ENCODE measurements at places on chromosomes 6 and 20.

DNA sequence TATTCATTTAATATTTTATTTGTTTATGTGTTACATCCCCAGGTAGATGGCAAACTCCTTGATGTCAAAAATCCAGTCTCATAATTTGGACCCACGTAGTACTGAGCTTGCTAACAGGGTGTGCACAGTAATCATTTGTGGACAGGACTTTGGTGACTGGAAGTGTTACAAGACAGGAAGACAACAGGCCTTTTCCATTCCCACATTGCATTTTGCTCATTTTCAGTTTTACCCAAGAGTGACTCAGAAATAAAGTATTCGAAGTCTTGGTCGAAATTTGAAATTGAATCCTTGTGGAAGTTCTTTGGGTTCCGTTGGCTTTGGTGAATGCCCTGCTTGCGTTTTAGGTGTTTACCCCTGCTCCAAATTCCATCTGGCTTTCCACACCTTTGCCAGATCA is 63.0 kb upstream of the THBS2 start:
- no peak for DNase-seq

DNA sequence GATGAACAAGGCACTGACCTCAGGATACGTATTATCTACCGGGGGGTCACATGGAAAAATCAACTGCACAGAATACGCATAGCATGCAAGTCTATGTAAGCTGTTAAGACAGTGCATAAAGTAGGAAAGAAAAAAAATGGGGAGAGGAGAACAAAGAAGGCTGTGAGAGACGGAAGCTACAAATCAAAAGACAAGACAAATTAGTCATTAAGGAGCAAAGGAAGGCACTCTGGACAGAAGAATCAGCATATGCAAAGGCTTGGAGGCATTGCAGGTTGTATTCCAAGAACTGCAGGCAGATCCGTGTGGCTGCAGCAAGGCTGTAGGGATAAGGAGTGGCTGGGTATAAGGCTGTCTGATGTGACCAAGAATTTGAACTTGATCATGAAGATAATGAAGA is 89.0 kb downstream of the NRSN1 start:
- no peak for DNase-seq

GRCh38 chr20:47209982-47210381 is 146.5 kb downstream of the ZMYND8 start:
- DNase-seq = no peak

DNA sequence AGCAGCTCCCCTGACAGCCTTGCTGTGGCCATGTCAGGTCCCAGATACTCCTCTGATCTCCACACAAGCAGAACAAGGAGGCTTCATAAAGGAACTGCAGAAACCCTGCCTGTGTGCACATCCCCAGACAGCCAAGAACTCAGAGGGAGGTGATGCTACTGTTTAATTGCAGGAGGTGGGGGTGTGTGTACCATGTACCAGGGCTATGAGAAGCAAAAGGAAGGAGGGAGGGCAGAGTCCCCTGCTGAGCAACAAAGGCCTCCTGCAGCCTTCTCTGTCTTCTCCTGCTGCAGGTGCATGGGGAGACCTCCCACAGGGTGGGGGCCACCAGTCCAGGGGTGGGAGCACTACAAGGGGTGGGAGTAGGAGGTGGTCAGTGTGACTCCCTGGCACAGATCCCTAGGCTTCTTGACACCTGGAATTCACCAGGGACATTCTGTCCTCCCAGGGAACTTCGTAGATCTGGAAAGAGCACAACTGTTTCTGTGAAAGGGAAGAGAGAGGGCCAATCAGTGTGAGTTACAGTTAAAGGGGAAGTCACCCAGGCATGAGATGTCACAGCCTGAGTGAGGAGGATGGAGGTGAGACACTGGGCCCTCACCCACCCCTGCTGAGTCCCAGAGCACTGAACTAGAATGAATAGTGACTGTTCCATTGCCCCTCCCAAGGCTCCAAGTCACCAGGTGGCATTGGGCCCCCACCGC is 2.8 kb downstream of the CST2 start:
- DNase-seq = no peak

DNA sequence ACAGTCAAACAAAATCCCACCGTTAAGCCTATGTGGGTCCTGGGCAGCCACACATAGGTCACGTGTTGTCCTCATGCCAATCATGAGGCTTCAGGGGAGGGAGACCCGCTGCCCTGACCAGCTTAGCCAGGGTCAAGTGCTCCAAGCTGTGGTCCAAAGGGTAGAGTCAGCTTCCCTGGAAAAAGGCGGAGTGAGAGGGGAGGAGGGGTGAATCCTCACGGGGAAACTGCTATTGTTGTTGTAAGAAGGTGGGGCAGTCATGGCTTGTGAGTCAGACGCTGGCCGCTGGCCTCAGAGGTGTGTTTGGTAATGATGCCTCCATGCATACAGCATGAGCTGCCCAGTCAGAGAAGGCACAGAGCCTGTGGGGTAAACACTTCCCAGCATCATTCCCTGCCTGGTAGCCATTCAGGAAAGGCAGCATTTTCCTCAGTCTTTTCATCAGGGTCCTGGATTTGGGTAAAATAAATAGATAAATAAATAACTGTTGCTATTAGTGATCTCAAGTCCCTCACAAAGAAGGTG is 8.7 kb downstream of the CST3 start:
- no peak for DNase-seq

GRCh38 chr6:70667711-70668498 is at the start of gene SMAP1:
SMAP1 (plus strand) TSS chr6:70667883; CDS start chr6:70668024, 141 bp downstream.
- peak; percentile 85 for DNase-seq

DNA sequence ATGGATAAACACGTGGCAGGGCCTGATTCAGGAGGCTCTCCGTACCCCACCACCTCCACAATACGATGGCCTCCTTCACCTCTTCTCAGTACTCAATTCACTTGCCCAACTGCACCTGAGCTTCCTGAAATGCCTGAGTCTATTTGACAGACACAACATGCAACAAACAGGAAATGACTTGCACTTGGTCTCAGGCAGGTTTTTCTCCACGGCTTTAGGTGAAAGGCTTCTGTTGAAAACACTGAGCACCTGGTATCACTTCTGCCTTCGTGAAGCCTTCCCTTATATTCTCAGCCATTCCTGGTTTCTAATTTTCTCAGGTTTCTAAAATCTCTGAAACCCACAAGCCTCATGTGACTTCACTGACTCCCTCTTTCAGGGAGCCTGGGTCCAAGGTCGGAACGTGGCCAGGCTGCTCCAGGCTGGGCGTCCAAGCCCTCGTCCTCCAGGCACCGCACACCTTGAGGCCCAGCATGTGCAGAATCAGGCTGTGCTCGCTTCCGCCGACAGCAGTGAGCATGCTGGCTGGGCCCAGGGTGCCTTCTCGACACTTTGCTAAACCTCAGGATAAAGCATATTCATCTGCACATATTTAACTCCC is 34.7 kb downstream of the TAF4 start:
- no peak for DNase-seq

- DNase-seq = no peak
Observed at GRCh38 chr6:129183187-129183591, 300.3 kb downstream of the LAMA2 start.

DNA sequence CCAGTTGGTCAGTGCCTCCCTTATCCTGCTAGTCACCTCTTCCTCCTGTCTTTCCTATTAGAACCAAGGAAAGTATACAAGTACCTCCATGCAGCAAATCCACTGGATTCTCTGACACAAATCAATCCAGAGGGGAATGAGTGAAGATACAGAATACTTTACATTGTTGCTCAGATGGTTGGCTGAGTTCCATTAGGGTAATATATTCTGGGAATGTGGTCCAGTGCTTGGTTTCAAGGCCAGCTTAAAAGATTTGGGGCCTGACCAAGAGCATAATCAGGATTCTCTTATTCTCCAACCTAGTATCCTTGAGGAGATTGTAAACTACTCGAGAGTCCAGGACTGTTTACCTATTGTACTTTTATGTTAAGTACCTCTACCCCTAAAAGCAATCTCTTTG is 23.0 kb downstream of the CARMIL1 start:
- no peak for DNase-seq

- no peak for DNase-seq
Observed at GRCh38 chr6:113120582-113121285, 736.4 kb upstream of the MARCKS start.

DNA sequence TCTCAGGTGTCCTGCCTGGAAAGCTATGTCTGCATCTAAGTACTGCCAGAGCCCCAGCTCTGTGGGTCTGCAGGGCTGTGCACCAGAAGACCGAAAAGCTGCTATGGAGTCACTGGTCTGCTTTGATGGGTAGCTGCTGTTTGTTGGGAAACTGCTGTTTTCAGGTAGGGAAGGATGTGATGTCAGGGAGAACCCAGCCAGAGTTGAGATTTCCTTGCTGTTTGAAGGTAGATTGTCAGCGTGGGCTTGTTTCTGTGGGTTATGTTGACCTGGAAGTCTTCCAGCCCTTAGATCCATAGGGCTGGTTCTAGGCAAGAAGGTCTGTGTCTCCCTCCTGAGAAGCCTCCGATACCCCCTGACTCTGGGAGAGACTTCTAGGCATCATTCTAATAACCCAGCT is 12.2 kb upstream of the SHLD1 start:
- no peak for DNase-seq

- no peak for DNase-seq
Observed at GRCh38 chr20:63577317-63577894, 3.4 kb upstream of the HELZ2 start.

GRCh38 chr20:4383961-4384360 is 337.7 kb upstream of the PRND start:
- no peak for DNase-seq

DNA sequence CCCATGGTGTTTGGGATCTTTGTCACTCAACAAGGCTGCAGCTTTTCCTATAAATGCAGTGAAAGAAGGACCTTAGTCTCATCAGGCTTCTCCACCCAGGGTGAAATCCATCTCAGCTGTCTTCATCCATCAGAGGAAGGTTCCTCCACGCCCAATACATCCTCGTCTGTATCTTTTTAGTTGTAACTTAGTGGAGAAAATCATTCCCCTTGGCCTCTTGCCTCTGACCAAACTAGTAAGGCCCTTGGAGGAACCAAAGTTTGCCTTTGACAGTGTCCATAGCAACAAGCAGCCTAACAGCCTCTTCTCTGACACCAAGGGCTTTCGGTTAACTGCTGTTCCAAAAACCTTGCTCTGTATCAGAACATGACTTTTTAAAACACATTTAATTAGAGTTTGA is 230.3 kb upstream of the ECI2 start:
- DNase-seq = no peak

GRCh38 chr6:161736326-161736725 is 462.5 kb upstream of the AGPAT4 start:
- DNase-seq = no peak

GRCh38 chr6:33776186-33776585 is 12.7 kb downstream of the LEMD2 start:
- no peak for DNase-seq

DNA sequence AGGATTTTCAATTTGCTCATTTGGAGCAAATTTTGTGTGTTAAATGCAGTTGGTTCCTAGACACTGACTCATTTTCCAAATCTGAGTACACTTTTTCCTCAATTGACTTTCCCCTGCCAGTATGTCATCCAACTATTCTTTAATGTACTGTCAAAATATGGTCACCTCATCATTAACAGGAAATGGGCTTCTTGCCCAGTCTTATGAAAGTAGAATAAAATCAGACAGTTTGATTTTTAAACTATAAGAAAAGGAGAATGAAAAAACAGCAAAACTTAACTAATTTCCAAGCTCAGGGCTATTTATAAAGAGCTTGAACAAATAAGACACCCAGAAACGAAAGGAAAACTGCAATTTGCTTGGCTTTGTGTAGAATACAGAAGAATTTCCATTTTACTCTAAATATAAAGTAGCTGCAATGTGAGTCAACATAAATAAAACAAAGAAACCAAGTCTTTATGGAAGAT is 43.7 kb upstream of the RAB23 start:
- no peak for DNase-seq

GRCh38 chr20:63693083-63693732 is 3.2 kb upstream of the TNFRSF6B start:
- no peak for DNase-seq

DNA sequence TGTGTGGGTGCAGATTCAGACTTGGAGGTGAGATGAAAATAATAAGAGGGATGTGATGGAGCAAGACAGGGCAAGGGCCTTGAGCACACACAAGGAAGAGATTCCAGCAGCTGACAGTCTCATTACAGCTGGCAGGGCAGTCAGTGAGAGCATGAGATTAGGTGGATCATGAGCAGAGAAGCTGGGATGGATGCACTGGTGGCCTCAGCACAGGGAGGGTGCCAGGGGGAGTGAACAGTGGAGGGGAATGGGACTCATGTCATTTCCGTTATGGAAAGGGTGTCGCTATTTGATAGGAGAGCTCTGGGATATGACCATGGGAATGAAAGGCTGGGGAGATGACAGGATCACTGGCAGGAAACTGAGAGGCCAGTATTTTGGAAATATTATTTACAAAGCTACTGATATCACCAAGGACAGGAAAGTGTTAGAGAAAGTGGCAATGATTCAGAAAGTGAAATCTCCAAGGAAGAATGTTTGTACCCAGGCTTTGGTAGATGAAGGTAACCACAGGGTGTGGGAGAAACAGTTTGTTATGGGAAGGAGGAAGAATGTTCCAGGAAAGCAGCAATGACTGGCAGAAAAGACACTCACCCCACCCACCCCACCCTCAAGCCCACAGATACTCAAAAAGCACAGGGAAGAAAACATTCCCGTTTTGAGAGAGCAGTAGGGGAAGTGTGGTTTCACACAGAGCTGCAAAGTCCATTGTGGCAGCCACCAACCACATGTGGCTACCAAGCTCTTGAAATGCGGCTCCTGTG is 214.7 kb upstream of the PROKR2 start:
- no peak for DNase-seq
